COR-L47 (cell line): ENCODE measurements at places on chromosomes 5 and 9.

DNA sequence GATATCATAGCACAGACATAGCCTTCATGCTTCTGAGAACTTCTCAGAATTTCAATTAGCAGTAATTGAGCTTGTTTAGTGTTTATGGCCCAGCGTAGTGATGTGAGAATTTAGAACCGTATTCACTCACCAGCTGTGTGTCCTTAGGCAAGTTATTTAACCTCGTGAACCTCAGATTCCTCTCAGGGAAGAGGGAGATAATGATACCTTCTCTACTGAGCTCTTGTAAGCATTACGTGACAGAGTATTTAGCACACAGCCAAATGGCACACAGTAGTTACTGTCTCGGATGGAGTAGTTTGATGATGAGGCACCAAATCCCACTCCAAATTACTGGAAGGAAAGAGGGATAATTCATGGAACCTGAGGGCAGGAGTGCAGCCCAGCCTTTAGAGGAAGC lies 429.3 kb downstream of the CCDC171 start:
- no peak for DNase-seq

- DNase-seq: no peak
Observed at GRCh38 chr5:96758621-96759020, 49.1 kb downstream of the ERAP1 start.

GRCh38 chr5:78546276-78546996 lies 102.1 kb downstream of the LHFPL2 start:
- no peak for DNase-seq

GRCh38 chr9:16954040-16954439 lies 83.6 kb upstream of the BNC2 start:
- DNase-seq: no peak

- no peak for DNase-seq
Observed at GRCh38 chr5:149795360-149795759, 65.2 kb downstream of the PPARGC1B start.
